Spleen (tissue), 13 donors: ENCODE measurements at places on chromosomes 7 and 10.

DNA sequence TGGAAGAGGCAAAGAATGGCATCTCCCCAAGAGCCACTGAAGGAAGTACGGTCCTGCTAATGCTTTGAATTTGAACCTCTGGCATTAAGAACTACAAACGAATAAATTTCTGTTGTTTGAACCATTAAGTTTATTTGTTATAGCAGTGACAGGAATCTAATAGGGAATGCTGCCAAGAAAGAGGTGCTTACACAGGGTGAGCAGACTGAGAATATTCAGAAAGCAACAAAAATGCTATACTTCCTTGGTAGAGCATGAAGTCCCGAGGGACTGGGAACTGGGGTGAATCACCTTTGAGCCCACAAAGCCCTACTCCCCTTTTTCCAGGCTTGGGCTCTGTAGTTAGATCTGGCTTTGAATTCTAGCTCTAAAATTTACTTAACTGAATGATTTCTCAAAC lies 45.0 kb downstream of the PANK1 start:
- no peak for DNase-seq

DNA sequence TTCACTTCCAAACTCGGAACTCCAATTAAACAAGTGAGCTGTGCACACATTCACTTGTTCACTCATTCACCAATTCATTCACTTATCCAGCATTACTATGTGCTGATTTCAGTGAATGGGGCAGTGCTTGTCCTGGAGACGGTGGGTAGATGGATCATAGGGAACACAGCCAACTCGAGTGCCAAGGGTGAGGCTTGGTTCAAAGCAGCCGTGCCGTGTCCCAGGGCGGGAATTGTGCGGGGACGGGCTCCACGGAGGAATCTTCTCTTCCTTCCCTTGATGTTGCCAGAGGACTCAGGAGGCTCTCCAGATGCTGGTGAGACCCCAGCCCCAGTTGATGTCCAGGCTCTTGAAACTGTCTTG lies 2.9 kb downstream of the SH2D4B start:
- no peak for DNase-seq

- no peak for DNase-seq
Observed at GRCh38 chr7:41822259-41822817, 119.4 kb upstream of the INHBA start.

- no peak for DNase-seq
Observed at GRCh38 chr7:124009321-124009720, 23.5 kb downstream of the TMEM229A start.

DNA sequence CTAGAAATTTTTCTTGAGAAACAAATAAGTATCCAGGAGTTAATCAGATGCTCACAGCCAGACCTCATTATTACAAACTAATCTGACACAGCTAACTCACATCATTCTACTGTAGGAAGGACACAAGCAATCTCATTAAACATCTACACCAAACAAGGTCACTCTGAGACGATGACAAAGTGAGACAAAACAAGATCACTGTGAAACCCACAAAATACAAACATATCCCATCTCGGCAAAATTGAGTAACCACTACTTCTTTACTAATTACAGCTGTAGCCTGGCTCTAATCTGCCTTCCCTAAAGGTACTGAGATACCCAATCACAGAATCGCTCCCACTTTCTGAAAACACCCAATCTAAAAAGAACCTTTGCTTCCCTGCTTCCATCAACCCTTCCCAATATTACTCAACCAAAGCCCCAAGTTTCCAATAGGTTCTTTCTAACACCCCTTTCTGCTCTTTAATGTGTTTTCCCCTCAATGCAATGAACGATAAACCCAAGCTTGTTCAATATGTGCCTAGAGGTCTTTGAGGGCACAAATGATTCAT lies 26.9 kb downstream of the CCDC6 start:
- no peak for DNase-seq

DNA sequence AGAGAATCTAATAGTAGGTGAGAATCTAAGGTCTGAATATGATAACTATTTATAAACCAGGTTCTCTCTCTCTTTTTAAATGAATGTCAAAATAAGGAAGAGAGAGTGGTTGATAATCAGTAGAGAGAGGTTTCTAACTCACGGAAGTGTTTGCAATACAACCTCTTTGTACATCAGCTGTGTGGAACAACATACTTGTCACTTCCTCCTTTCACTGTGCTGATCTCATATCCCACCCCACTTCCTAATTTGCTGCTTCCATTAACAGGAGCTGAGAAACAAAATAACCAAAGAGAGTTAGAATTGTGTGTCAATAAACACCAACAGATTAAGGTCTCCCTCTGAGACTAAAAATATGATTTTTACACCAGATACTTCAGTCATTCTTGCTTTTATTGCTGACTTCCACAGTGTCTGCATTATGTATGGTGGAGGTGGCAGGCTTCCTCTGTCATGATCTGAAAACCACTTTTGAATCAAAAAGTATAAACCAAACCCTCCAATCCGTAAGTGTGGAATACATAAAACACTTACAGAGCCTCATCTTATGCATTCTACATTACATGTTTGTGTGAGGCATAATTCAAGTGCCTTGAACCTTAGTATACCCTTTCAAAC lies 25.0 kb downstream of the CACUL1 start:
- DNase-seq = no peak

GRCh38 chr7:66781408-66782090 lies 41.0 kb downstream of the RABGEF1 start:
- no peak for DNase-seq

- no peak for DNase-seq
Observed at GRCh38 chr10:103793920-103794883, 61.2 kb downstream of the SH3PXD2A start.

- DNase-seq = no peak
Observed at GRCh38 chr7:47480576-47481538, 101.1 kb downstream of the TNS3 start.

GRCh38 chr7:132544025-132544424 lies 32.2 kb downstream of the PLXNA4 start:
- DNase-seq = no peak

DNA sequence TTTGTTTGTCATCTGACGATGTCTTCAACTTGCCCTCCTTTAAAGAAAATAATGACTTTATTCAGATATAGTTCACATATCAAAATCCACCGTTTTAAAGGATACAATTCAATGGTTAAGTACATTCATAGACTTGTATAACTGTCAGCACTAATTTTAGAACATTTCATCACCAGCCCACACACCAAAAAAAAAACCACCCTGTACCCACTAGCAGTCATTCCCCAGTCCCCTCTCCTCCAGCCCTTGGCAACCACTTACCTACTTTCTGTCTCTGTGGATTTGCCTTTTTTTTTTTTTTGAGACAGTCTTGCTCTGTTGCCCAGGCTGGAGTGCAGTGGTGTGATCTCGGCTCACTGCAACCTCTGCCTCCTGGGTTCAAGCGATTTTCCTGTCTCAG lies 5.3 kb upstream of the HILPDA start:
- DNase-seq = no peak
